ENCODE measurements at places on chromosomes 2 and 18.

DNA sequence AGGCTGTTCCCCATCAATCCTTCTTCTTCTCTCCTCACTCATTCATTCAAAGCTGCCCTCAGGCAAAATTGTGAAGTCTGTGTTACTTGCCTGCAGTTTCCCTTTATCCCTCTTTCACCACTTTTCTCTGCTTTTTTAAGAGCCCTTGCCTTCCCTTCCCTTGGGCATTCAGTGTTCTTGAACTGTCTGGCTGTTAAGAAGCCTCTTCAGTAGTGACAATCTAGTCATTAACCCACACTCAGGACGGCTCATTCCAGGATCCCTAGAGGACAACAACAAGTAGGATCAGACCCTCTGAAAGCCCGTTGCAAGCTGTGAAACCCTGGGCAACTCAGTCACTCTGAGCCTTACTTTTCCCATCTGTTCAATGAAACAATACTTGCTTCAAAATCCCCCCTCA is 615.7 kb downstream of the EPHA4 start:
- no peak for DNase-seq

GRCh38 chr2:215777465-215778044 is 235.8 kb downstream of the MREG start:
- DNase-seq: no peak

DNA sequence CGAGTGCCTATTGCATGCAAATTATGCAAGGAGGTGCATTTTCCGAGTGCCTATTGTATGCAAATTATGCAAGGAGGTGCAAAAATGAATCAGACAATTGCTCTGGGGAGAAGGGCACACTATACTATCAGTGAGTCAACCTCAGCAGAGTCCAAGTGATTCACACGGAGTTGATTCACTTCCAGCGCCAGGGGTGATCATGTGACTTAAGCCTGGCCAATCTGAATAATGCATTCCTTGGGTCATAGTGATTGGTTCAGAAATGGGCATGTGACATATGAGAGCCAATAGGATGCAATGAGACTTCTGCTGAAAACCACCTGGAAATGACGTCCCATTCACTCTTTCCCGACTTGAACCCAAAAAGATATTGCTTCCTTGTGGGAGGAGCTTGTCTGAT is 152.2 kb downstream of the DAW1 start:
- DNase-seq: no peak

DNA sequence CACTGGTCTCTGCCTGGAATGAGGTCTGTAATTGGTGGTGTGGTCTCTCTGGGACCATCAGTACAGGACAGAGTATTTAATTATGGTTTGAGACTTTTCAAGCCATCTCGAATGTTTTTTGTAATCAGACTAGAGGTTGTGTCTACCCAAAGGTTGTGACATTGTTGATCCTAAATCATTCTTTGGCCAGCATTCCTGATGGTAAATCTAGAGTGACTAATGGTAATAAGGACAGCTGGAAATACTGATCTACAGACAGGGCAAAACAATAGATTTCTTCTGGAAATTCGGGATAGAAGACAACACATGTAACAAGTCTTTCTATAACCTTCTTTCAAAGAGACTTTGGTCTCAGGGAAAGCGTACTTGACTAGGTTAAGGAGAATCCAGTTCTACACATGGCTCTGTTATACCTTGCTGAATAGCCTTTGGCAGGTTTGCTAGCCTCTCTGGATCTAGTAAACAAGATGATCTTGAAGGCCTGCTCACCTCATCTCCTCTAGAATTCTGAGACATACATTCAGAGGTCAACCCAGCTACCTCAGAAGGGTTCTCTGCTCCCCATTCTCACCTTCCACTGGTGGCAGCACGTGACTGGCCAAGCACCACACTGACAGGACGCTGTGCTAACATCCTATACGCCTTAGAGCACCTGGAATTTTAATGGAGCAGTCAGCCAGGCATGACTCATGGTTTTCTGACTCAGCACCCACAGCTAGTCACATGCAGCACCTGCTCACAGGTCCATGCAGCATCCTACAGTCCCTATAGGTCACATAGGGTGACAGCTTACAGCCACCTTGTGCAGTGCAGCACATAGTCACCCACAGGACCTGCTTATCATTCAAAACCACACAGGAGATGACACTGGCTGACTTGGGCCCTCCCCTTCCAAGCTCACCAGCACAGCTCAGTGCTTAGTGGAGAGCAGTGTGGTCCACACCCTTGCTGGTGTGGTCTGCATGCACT is 12.2 kb downstream of the PLB1 start:
- DNase-seq: peak; percentile 62

GRCh38 chr2:83972128-83972527 is 487.0 kb downstream of the SUCLG1 start:
- DNase-seq: no peak

DNA sequence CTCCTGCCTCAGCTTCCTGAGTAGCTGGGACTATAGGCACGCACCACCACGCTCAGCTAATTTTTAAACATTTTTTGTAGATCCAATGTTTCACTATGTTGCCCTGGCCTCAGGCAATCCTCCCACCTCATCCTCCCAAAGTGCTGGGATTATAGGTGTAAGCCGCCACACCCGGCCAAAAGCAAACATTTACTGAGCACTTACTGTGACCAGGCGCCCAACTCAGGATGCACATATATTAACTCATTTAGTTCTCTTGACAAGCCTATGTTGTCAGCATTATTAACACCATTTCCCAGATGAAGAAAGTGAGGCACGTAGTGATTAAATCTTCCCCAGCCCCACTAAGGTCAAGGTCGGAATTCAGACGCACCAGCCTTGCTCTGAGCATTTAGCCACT is 41.1 kb downstream of the TMEM37 start:
- DNase-seq: no peak

- no peak for DNase-seq
Observed at GRCh38 chr2:136253288-136254004, 135.5 kb upstream of the CXCR4 start.

GRCh38 chr18:32730068-32730467 is 42.8 kb downstream of the KLHL14 start:
- DNase-seq: no peak

DNA sequence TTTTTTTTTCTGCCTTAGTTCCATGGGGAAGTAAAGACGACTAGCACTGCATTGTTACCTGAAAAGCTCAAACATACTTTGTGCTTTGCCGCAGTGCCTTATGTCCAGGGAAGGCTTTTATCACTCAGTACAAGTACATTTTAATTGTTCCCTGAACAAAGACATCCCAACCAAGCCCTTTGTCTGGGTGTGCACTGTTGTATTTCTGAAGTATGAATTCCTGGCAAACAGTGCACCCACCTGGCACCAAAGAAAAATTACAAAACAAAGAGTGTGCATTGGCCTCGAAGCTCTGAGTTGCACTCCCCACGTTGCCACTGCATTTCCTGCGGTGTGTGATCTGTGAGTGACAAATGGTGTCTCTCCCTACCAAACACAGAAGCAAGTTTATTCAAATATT is 858.5 kb upstream of the PIK3C3 start:
- no peak for DNase-seq

DNA sequence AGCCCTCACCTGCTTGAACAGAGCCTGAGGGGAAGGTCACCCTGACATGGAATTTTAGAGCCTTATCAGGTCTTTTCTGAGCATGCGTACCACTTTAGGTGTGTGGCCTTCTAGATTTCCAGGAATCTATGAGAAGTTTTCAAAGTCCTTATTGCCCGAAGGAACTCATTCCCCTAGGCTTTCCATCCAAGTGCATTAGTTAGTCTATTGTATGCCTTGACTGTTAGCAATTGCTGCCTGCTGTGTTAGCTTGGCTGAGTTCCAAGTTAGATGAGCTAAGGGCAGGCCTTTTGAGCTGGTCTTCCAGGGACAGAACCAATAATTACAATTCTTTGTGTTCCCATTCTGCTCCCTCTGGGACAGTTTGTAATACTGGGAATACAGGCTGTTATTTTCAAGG is 30.8 kb upstream of the PUM2 start:
- DNase-seq: no peak

DNA sequence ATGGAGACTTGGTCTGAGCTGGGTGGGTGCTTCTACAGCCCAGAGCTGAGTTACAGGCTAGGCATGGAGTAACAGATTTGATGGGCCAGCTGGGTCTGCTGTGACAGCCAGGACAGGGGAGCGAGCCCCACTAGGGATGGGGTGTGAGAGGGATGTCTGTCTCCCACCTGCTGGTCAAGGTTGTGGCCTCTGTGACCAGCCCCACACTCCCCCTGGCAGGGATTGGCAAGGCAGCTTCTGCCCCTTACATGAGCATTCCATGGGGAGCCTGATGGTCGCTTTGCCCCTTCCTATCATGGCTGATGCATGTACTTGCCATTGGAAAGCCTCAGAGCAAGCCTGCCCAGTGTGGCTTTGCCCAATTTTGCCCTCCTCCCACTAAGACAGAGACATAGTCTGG is 162.0 kb upstream of the FIGN start:
- DNase-seq: no peak

DNA sequence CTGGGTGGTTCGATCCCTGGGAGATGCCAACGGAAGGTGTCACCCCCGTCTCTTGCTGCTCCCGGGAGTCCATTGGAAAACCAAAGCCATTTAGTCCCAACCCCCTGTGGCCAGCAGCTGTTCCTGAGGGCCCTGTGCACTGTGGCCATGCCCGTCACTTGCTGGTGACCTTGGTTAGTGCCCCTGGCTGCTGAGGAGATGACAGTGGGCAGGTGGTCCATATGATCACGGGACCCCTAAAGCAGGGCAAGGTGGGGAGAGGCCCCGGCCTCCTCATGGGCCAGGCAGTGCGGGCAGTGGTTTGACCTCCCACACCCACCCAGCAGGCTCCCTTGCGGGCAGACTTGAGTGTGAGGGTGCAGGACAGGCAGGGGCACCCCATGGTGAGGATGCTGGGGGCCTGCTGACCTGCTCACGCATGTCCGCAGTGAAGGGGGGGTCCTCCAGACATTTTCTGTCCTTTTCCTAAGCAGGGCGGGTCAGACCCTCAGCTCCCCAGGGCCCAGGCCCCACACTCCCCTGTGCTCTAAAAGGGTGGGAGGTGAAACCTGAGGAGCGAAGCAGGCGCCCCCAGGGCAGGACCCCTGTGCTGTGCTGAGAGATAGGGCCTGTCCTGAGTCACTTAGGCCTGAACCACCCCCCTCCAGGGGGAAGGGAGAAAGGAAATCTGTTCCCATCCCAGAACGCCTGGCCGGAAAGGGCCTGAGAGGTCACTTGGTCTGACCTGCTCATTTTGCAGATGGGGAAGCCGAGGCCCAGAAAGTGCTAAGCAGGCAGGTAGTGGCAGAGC is 6.8 kb downstream of the ITM2C start:
- DNase-seq: no peak

DNA sequence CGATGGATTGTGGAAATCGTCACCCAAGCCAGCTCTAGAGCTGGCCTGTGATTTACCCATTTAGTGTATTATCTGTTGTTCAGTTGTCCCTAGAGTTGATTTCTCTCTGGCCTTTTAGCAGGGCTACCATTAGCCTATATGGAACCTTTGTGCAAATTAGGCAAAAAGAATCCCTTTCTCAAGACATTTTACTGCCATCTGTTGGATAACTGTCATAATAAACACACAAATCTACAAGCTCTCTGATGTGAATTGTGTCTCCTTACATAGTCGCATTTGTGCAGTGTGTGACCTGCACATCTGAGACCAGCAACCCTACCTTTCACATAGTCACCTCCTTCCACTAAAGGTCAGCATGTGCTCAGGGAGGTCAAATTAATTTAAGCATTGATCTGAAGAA is 34.0 kb downstream of the LOXHD1 start:
- DNase-seq: no peak

DNA sequence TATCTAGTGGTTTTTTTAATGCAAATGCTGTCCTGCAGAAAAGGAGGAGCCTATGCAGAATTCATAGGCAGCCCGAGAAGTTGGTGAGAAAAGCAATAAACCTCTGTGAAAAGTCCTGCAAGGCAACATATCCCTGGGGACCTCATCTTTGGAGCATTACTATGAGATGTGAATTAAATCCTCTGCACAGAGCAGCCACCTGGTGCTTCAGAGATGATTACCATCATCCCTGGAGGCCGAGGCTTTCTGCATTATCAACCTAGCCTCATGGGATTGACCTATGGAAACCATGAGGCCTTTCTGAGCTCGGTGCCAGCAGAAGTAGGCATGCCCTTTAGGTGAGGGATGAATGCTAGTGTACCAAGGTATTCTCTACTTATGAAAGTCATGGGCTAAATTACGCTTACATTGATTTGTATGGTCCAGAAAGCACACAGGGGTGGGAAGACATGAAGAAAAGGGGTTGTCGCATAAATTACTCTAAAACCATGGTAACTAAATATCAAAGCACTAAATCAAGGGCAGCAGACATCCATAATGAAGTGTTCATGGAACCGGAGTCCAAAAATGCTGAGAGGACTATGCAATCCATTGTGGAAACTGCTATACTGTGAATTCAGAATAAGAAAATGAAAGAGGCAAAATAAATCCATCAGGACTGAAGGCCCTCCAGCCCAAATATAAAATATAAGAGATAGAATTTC is 623.5 kb upstream of the DDX18 start:
- no peak for DNase-seq

GRCh38 chr2:29261003-29261402 is 145.8 kb downstream of the CLIP4 start:
- no peak for DNase-seq

- DNase-seq: no peak
Observed at GRCh38 chr2:172821370-172822338, 86.0 kb downstream of the RAPGEF4 start.

- DNase-seq: no peak
Observed at GRCh38 chr2:217513258-217513657, 489.5 kb downstream of the TNS1 start.

- DNase-seq: no peak
Observed at GRCh38 chr18:11159844-11160243, 10.5 kb upstream of the PIEZO2 start.

GRCh38 chr2:26770986-26771586 is 7.0 kb downstream of the SLC35F6 start:
- DNase-seq: no peak

DNA sequence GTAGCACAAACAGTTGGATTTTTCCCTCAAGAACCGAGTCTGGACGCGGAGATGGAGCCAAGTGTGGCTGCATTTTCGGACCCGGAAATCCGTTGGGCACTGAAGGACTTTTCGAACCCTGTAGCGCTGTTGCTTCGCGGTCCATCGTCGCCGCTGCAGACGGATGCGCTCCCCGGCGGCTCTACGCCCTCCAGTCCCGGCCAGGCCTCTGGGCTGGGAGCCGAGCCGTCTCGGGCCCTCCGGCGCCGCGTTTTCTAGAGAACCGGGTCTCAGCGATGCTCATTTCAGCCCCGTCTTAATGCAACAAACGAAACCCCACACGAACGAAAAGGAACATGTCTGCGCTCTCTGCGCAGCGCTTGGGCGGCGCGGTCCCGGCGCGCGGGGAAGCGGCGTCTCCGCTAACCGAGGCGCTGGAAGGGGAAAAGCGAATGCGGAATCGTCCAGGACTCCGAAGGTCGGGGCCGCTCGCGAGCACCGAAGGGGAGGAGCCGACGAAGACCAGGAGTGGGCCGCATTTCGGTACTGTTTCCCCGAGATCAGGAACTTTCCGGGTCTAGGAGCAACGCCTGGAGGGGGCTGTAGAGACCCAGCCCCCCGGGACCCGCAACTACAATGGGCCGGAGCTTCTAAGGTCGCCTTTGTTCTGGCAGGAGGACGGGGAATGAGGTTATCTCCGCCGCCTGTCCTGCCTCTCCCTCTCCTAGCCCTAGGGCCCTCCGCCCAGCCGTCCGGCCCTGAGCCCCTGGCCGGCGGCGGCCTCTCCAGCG is 3.2 kb downstream of the EMX1 start:
- DNase-seq: peak; percentile 67
